ENCODE measurements at places on chromosomes 12 and 14.
A peak's percentile ranks its signal among the peaks of the same experiment; 100 is the strongest.

- DNase-seq = no peak
These were observed 55.2 kb downstream of the PRICKLE1 start for GRCh38 chr12:42534184-42534838.

GRCh38 chr12:51904951-51905470 lies 2.3 kb upstream of the ACVRL1 start:
- no peak for DNase-seq

DNA sequence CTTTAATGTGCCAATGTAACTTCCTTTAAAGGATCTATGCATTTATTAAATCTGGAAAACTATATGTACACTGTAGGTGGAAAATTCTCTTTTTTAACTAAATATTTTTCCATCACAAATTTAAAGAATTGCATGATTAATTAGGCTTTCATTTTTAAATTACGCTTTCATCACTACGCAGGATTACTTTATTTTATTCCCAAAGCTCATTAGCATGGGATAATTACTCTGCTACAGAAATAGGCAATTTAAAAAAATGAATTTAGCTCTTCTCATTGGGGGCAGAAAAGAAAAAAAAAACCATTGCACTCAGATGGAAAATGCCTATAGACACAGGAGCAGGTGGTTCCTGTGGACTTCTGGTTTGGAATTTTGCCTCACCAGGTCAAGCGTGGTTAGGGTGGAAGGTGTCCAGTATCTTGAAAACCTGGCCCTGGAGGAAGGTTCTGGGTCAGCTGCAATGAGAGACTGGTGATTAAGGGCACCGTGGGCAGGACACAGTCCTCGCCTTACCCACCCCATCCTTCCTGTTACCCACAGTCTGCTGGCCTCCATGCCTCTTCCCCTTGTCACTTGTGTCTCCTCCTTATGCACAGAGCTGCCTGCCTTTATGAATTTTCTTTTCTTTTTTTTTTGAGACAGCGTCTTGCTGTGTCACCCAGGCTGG lies 17.3 kb upstream of the RIN3 start:
- no peak for DNase-seq

DNA sequence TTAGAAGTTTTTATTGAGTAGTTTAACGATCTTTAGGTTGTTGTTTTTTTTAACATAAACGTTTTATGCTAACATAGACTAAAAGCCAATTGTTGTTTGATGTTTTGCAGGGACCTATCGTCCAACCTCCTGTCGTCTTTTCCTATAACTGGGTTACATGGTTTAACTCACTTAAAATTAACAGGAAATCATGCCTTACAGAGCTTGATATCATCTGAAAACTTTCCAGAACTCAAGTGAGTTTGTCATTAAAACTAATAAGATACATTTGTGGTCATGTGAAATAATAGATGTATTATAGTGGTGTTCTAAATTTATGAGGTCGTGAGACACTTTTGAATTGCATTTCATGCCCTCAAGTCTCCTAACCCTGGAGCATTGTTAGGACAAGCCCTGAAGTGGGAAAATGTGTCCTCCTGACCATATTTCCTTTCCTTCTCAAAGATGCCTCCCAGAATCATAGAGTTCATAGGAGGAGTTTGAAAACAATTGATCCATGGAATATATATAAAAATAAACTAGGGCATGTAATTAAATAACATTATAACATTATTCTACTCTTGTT lies 84.9 kb downstream of the ZFC3H1 start:
- DNase-seq = no peak

DNA sequence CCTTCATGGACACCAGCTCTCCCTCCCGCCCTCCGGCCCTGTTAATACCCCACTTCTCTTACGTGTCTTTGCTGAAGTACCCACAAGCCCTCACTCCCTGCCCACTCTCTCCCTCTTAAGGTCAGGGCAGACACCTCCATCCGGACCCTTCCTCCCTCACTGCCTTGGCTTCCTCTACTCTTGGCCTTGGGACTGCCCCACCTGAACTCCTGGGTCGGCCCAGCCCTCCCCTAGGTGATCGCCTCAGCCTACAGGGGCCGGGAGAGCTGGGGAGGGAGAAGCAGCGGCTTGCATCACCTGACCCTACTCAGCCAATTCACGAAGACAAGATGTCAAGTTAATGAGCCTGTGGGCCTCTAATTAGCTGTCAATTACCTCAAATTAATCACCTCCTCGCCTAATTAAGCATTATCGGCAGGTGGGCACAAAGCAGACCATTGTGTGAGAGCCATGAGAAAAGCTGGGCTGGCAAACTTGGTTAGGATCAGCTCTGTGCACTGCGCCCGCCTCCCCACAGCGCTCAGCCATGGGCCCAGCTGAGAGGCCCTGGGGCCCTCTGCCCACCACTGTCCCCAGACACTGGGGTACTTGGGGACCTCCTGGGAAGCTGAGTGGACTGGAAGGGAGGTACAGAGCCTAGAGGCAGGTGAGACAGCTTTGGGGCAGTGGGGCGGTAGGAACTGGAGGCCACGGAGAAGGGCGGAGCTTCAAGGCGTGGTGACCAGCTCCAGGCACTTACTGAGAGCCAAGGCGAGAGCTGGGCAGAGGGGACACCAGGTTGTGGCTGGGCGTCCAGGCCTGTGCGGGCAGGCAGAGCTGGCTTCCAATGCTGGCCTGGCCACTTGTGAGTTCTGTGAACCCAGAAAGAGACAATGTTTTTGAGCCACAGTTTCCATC lies 25.1 kb upstream of the VSX2 start:
- no peak for DNase-seq

DNA sequence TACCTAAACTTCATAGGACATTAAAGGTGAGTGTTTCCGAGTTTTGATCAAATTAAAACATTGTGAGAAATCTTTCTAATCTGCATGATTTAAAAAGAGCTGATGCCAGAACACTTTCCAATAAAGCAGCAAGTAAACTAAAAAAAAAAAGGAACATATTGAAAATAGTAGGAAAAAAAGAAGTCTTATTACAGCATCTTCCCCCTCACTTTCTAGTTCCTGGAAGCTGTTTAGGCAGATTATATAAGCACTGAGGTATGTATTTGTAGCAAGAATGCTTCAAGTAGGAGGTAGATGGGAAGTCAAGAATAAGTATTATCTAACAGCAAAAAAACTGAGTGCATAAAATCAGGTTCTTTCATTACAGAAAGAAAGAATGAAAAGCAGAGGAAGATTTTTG lies 45.8 kb downstream of the ERO1A start:
- DNase-seq = no peak

DNA sequence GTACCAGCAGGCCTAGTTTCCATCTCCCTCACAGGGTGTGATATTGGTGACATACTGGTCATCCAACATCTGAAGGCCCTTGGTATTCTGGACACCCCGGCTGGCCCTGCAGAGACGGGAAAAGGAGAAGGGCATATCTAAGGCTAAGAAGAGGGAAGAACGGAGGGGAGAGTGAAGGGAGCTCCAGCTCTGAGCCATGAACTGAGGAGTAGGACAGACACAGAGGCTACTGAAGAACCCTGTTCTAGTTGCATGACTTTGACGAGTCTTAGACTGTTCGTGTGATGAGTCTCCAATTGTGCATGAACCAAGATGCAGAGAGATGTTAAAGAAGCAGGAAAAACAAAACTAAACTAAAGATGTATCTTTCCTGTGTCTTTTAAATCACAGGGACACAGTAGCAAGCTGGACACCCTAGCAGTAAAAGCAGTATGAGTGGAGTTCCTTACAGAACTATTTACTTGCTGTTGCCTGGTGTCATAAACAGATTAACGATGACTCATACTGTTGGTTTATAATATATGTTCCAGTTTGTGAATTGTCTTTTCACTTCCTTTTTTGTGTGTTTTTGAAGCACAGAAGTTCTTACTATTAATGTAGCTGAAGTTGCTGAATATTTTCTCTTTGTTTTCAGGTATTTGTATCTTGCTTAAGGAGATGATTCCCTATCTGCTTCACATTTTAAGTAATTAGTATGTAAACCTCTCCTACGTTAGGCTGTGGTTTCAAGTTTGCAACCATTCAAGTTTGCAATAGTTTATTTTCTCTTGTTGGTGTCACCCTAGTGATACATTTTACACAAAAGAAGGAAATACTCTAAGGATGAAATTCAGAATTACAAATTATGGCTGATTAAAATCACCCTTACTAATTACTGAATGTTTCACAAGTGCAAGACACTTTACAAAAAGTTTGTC lies 15.7 kb downstream of the FAR2 start:
- no peak for DNase-seq

DNA sequence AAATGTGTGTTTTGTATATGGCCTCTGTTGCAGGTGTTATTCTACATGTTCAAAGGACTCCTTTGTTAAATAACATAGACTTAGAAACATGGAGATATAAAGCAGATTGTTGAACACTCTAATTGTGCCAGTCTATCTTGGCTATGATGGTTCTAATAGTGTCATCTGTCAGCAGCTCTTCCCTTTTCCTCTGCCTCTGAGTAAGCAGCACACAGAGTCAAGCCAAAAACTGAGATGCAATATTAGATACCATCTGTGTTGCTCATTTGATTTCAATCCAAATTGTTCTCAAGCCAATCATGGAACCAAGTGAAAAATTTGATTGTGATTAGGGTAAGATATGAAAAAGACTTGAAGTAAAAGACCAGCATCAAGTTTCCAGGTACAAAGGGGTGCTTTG lies 871.1 kb upstream of the MGAT4C start:
- DNase-seq = no peak

- peak; percentile 63 for DNase-seq
These were observed at the start of gene TWF1 for GRCh38 chr12:43805860-43806736. TWF1 (minus strand) TSS chr12:43806317; CDS start chr12:43806245, 72 bp downstream.

DNA sequence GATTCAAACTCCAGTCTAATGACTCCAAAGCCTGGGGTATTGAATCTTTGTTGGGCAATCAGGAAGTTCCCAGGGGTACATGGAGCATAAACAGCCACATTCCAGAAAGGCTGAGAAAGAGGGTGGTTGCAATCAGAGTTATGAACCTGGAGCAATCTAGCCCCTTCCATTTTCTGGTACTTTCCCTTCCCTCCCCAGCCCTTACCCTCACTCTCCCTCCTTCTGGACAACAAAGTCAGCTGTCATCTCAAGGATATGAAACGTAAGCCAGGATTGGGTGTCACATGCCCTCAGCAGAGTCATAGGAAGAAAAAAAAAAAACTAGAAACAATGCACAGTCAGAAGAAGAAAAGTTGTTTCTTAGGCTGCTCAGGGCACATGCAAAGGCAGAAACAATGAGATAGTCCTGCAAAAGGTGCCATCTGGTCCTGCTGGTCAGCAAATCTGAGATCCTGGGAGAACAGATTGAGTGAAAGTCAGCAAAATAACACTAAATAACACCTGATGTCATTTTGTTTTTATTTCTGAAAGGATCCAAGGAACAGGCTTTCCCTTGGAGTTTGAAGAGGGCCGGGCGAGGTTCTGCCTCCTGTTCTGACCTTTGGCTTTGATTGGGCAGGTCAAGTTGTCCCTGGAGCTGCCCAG lies 27.1 kb downstream of the TMEM229B start:
- no peak for DNase-seq

DNA sequence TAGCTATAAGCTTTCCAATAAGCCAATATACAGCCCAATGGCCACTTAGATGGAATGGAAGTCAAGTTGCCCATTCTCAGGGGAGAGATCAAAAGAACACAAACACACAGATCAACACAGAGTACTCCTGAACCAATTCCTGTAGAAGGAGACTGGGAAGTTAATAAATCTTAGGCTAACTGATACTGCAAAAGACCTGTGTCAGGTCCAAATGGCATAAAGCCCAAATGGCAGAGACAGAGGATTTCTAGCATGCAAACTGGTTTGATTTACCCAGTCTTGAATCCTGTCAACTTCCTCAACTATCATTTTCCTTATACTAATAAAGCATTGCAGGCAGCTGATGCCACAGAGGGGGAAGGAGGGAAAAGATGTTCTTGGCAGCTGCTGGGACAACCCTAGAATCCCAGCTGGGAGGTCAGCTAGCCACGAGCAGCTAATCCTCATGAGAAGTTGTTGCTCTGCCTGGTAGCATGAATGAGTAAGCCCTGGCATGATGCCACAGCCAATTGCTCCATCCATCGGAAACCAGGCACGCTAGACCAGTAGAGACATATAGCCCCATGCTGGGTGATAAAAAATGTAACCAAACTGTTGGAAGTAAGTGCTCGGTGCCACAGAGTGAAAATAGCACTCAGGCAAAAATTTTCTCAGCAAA lies 26.2 kb downstream of the ANG start:
- no peak for DNase-seq

GRCh38 chr12:130557886-130558765 lies 158.0 kb downstream of the RIMBP2 start:
- peak; percentile 81 for DNase-seq

GRCh38 chr12:111754671-111755070 lies 12.1 kb upstream of the ALDH2 start:
- no peak for DNase-seq

DNA sequence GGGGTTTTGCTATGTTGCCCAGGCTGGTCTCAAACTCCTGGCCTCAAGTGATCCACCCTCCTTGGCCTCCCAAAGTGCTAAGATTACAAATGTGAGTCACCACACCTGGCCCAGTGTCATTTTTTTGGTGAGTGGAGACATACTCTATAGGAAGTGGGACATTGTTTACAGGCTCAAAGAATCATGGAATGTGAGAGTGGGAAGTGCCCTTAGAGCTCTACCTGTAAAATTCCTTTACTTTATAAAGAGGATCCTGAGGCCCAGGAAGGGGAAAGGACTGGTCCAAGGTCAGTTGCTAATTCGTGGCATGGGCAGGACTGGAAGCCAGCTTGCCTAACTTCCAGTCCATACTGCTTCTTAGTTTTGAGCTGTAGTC lies 8.7 kb upstream of the ADCK1 start:
- DNase-seq = no peak

DNA sequence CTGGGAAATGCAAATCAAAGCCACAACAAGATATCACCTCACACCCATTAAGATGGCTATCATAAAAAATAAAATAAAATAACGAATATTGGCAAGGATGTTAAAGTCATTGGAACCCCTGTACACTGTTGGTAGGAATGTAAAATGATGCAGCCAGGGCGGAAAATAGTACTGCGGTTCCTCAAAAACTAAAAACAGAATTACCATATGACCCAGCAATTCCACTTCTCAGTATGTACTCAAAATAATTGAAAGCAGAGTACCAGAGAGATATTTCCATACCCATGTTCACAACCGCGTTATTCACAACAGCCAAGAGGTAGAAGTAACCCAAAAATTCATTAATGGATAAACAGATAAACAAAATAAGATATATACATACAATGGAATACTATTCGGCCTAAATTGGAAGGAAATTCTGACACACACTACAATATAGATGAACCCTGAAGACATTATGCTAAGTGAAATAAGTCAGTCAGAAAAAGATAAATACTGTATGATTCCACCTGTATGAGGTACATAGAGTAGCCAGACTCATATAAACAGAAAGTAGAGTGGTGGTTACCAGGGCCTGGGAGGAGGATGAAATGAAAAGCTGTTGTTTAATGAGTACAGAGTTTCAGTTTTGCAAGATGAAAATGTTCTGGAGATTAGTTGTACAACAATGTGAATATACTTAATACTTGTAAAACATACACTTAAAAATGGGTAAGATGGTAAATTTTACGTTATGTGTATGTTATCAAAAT lies 84.6 kb downstream of the TXNDC16 start:
- no peak for DNase-seq

- DNase-seq = no peak
These were observed 28.5 kb downstream of the CCDC60 start for GRCh38 chr12:119363037-119363436.

- DNase-seq = no peak
These were observed 4.6 kb upstream of the RARG start for GRCh38 chr12:53236443-53237111.

- DNase-seq = no peak
These were observed 27.6 kb downstream of the OTX2 start for GRCh38 chr14:56782711-56783110.

GRCh38 chr12:103128862-103129501 lies 171.5 kb downstream of the ASCL1 start:
- no peak for DNase-seq

Data from NCI-H748 treated with DMSO at 0.1 percent for 48 hours (cell line).